Peyer's patch (tissue), 4 donors: ENCODE measurements at places on chromosomes 6 and 20. TPM values are rescaled to one million over a fixed set of nuclear protein-coding genes. Genes with fewer than 3 reads are reported as not detected.

DNA sequence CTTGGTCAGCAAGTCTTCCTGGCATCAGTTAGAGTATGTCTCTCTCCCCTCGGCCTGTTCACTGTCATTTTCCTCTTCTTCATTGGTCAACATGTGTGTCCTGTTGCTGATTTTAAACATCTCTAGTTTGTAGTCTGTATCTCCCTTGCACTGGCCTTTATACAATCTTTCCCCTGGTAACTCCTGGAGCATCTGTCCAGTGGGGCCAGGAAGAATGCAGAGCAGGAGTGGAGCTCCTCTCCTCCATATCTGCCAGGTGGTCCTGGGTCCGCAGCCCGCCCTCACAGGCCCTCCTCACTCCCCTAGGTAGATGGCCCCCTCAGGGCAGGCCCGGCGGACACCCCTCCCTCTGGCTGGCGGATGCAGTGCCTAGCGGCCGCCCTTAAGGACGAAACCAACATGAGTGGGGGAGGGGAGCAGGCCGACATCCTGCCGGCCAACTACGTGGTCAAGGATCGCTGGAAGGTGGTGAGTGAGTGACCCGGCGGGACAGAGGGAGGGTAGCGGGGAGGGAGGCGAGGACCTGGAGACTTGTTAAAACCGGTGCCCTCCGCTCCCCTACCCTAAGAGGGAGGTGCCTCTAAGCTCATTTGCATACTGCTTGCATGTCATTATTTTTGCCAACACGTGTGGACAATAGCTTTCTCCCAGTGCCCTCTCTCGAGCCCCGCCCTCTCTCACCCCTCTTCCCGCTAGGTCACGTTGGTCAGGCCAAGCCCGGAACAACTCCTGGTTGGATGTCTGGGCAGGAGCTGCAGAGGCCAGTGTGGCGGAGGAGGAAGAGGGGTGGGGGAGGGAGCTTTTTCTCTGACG lies 3.2 kb downstream of the TTBK1 start:
- H3K4me1 ChIP-seq = no peaks in the 10 kb centered on the region
- DNase-seq = peak; percentile 70
- peak overlapping the region; percentile 62 for H3K27ac ChIP-seq
- peaks cover 18% of the 10 kb centered on the region for H3K27me3 ChIP-seq
- peak overlapping the region; percentile 58 for H3K4me3 ChIP-seq
- H3K36me3 ChIP-seq = no peaks in the 10 kb centered on the region

FUT9 gene
- total RNA-seq = not detected

DNA sequence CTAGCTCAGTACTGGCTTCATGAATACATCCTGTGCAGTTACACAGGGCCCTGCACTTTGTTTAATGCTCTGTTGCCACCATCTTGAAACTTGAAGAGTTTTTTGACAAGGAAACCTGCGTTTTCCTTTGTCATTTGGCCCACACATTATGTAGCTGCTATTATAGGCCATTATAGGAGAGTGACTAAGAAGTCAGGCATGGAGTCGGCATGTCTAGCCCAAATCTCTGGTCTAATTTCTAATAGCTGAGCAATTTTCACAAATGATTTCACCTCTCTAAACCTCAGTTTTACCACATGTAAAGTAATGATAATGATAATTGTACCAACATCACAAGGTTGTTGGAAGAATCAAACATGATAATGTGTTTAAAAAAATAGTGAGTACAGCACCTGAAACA lies 67.1 kb upstream of the MYLIP start:
- no peak overlapping the region for H3K27ac ChIP-seq
- H3K4me1 ChIP-seq = no peaks in the 10 kb centered on the region
- no peak for DNase-seq

GRCh38 chr20:41068806-41069205 lies 40.2 kb downstream of the TOP1 start:
- DNase-seq = no peak
- H3K27ac ChIP-seq = no peak overlapping the region
- H3K36me3 ChIP-seq = no peaks in the 10 kb centered on the region
- H3K4me3 ChIP-seq = no peak overlapping the region

DNA sequence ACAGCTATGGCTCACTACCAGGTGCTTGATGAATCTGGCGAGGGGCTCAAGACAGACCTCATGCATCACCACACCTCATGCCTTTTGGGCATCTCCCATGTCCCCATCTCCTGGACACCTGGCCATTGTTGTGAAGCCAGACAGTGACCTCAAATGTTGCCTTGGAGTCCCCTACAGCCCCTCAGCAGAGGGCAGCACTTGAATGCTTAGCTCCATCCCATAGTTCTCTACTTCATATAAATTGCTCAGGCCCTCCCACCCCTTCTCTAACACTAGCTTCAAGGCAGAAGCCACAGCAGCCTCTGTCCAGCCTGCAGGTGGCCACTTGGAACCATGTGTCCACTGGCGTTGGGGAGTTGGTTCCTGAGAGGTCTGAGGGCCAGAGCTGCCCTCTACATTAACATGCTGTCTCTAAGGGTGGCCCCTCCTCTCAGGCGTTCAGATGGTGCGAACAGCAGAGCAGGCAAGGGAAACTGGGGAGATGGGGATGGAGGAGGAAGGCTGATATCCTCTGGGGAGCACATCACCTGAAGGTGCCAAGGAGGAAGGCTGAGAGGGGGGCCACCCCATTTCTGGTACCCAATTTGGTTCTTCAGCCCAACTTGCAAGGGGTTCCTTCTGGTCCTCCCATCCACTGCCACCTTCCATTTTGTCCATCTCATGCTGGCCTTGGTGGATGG lies 31.3 kb downstream of the MOCS1 start:
- no peak overlapping the region for H3K27ac ChIP-seq
- H3K4me1 ChIP-seq = no peaks in the 10 kb centered on the region
- DNase-seq = no peak
- no peak overlapping the region for H3K4me3 ChIP-seq
- H3K27me3 ChIP-seq = no peaks in the 10 kb centered on the region
- H3K36me3 ChIP-seq = peaks cover 21% of the 10 kb centered on the region

SUMO4 gene
- 7.0 TPM for total RNA-seq

DNA sequence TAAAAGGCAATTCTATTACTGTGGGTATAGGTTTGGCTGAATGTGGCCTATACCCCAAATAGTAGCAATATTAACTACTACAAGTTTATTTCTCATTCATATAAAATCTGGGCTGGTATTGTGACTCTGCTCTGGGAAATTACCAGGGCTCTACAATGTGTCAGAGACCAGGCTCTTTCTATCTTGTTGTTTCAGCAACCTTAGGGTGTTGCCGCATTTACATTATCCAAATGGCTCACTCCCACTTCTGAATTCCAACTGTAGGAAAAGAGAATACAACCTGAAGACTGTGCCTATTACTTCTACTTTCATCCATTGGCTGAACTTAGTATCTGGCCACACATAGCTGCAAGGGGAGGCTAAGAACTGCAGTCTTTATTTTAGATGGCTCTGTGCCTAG lies 106.7 kb upstream of the CENPW start:
- H3K36me3 ChIP-seq = no peaks in the 10 kb centered on the region
- no peaks in the 10 kb centered on the region for H3K4me1 ChIP-seq

CD83 gene
- 1.5 TPM for total RNA-seq

SLCO4A1 gene
- total RNA-seq = 28.9 TPM

- DNase-seq = no peak
- H3K27me3 ChIP-seq = no peaks in the 10 kb centered on the region
- H3K4me1 ChIP-seq = no peaks in the 10 kb centered on the region
- peak overlapping the region; percentile 81 for H3K27ac ChIP-seq
Measured at GRCh38 chr20:38843346-38843745, 37.8 kb downstream of the PPP1R16B start.

DNA sequence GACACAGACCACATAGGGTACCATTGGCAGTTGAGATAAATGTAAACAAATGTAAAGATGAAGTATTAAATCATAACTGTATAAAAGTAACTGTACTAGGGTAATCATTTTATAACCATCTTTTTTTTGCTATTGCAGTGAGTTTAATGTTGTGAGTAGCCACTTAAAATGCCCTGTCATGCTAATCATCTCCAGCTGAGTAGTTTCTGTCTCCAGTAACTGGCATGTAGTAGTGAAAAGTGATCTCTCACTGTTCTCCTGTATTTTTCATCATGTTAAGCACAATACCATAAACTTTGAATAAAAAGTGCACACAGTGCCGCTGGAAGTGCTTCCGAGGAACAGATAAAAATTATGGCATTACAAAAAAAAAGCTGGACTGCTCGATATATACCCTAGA lies 45.0 kb upstream of the OPRM1 start:
- DNase-seq = no peak
- H3K27me3 ChIP-seq = no peaks in the 10 kb centered on the region
- no peaks in the 10 kb centered on the region for H3K36me3 ChIP-seq
- no peak overlapping the region for H3K4me3 ChIP-seq
- no peak overlapping the region for H3K27ac ChIP-seq
- H3K4me1 ChIP-seq = no peaks in the 10 kb centered on the region

- peaks cover 37% of the 10 kb centered on the region for H3K27me3 ChIP-seq
Measured at GRCh38 chr6:3228046-3228671, 706 bp upstream of the TUBB2B start.

SLC44A4 gene
- total RNA-seq = 445 TPM

PGBD1 gene
- 0.88 TPM for total RNA-seq

DNA sequence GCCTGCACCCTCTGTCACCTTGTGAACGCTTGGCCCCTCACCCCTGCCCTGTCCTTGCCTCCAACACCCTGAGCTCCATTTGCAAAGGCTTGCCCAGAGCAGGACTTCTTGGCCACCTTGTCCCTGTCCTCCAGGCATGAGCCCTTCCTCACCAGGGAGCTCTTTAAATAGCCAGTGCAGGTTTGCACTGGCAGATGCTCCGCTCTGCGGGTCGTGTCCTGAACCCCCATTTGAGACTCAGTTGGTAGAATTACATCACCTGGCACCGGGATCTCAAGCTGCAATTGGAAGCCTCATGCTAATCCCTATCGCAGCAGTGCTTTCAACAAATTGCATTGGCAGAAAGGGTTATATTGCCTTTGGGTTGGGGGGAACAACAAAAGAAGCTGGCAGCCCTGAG lies 85.9 kb downstream of the TRMT6 start:
- H3K4me1 ChIP-seq = no peaks in the 10 kb centered on the region
- H3K27ac ChIP-seq = no peak overlapping the region
- H3K4me3 ChIP-seq = no peak overlapping the region
- no peaks in the 10 kb centered on the region for H3K36me3 ChIP-seq

GRCh38 chr20:37727957-37728634 lies 34.3 kb downstream of the CTNNBL1 start:
- DNase-seq = no peak
- no peaks in the 10 kb centered on the region for H3K36me3 ChIP-seq
- no peak overlapping the region for H3K27ac ChIP-seq
- H3K4me1 ChIP-seq = no peaks in the 10 kb centered on the region

TCEA2 gene
- 4.7 TPM for total RNA-seq

WFDC11 gene
- total RNA-seq = not detected

DNA sequence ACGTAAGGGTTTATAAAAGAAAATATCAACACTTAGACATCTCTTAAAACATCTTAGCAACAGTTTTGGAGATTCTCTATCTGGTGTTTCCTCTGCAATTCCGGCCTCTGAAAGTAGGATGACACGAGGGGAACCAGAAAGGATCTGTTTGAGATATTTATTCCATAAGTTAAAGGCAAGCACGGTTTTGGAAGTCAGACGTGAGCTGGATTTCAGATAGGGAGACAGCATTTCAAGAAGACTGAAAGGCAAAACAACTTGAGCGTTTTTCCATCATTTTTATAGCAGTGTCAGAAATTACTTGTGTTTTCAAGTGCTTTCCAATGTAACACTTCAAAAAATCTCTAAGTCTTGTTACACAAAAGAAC lies 52.9 kb upstream of the BTN3A2 start:
- no peaks in the 10 kb centered on the region for H3K4me1 ChIP-seq
- peak overlapping the region; percentile 19 for H3K27ac ChIP-seq
- H3K4me3 ChIP-seq = peak overlapping the region; percentile 65
- no peak for DNase-seq
- H3K36me3 ChIP-seq = no peaks in the 10 kb centered on the region

DNA sequence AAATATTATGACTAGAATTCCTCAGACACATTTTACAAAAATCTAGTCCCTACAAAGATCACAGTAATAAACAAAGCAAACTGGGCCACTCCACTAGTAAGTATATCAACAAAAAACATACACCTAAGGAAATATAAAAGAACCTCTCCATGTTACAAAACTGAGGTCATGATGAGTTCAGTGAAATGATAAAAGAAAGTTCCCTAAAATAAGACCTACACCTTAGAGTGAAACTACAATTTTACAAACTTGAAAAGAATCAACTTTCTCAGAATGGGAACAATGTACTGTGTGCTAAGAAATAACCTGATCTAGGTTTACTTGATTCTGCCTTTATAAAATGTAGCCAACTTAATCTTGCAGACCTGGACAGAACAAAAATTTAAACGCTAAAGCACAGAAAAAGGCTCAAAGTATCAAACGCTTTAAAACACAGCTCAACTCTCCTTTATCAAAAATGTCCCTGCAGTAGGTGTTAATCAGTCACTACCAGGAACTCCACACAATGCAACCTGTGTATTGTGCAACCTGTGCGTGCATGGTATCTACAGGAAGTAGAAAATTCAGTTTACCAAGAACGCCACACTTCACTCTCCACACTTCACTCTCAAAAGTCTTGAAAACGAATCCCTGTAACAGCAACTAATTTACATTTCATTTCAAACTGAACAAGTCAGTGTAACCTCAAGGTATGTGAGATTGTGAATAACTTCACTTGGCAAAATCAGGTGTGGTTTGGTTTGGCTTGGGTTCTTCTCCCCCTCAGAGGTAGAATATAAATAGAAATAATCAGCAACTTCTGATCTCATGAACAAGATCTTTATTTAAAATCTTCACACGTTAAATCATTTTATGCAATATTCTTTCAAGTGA lies 1.8 kb downstream of the RALGAPA2 start:
- no peak for DNase-seq
- H3K4me3 ChIP-seq = peak overlapping the region; percentile 86
- H3K27me3 ChIP-seq = no peaks in the 10 kb centered on the region
- peaks cover 3% of the 10 kb centered on the region for H3K4me1 ChIP-seq

DNA sequence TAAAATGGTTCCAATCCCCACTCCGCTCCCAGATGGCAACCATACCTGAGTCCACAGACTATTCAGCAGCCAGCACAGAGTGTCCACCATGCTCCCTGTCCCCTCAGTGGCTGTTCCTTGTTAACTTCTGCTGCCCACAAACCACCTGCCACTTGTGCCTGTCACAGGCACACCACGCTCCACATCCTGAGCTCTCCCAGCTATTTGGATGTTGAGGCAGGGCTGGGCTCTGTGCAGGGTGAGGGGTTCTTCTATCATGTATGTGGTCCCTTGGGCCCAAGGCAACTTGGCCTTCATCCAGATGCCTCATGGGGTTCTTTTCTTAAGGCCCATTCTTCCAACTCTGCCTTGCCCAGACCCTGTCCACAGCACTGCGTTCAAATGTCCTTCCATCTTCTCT lies 34.0 kb upstream of the NXT1 start:
- H3K4me1 ChIP-seq = no peaks in the 10 kb centered on the region
- no peaks in the 10 kb centered on the region for H3K36me3 ChIP-seq
- H3K27me3 ChIP-seq = no peaks in the 10 kb centered on the region
- no peak for DNase-seq

BHLHE23 gene
- not detected for total RNA-seq

- peaks cover 6% of the 10 kb centered on the region for H3K36me3 ChIP-seq
- DNase-seq = no peak
- no peaks in the 10 kb centered on the region for H3K27me3 ChIP-seq
- no peak overlapping the region for H3K27ac ChIP-seq
Measured at GRCh38 chr20:45036044-45036755, 64.7 kb downstream of the KCNS1 start.

GRCh38 chr20:62141397-62142251 lies 1.6 kb downstream of the PSMA7 start:
- H3K4me1 ChIP-seq = peaks cover 14% of the 10 kb centered on the region
- H3K27ac ChIP-seq = peak overlapping the region; percentile 95
- H3K36me3 ChIP-seq = peaks cover 39% of the 10 kb centered on the region
- H3K27me3 ChIP-seq = no peaks in the 10 kb centered on the region
- H3K4me3 ChIP-seq = peak overlapping the region; percentile 99
